ENCODE measurements at places on chromosomes 12 and 14. TPM values are rescaled to one million over a fixed set of nuclear protein-coding genes. Genes with fewer than 3 reads are reported as not detected.

The RAB2B gene
- 13.5 TPM for total RNA-seq

The ATG2B gene
- 10.1 TPM for total RNA-seq

The OLR1 gene
- 2.3 TPM for total RNA-seq

The SYNE3 gene
- 0.21 TPM for total RNA-seq

The NTF3 gene
- total RNA-seq = not detected

The PARPBP gene
- 20.5 TPM for total RNA-seq

Measured in A549 treated with DMSO at 1 μM for 4 hours (cell line).